ENCODE measurements at places on chromosomes 6 and 20.

- DNase-seq, result no peak
Observed at GRCh38 chr6:78842953-78843352, 24.4 kb upstream of the IRAK1BP1 start.

GRCh38 chr20:23255106-23255505, 95.5 kb upstream of the NXT1 start:
- no peak for DNase-seq

DNA sequence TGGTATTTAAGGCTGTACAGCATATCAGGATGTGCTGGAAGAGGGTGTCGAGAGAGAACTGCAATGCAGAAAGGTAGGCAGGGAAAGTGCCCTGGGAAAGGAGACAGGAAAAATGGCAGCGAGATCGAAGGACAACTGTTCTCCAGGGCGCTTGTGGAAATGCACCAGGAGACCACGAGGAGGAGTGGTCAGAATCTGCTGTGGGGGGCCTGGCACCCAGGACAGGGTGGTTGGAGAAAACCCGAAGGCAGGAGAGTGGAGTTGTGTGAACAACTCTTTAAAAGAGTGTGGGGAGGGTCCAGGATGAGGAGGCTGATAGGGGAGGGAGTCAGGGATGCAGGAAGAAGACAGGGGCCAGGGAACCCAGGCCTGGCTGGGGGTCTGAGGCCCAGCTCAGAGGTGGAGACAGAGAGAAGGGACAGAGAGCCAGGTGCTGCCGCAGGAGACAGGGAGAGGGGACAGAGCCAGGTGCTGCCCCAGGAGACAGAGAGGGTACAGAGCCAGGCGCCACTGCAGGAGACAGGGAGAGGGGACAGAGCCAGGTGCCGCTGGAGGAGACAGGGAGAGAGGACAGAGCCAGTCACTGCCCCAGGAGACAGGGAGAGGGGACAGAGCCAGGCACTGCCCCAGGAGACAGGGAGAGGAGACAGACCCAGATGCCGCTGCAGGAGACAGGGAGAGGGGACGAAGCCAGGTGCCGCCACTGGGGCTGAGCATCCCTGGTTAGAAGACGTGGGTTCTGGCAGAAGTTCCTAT, 9.3 kb downstream of the SLC22A1 start:
- no peak for DNase-seq

- DNase-seq, result no peak
Observed at GRCh38 chr6:52500238-52501129, 76.4 kb downstream of the TRAM2 start.

DNA sequence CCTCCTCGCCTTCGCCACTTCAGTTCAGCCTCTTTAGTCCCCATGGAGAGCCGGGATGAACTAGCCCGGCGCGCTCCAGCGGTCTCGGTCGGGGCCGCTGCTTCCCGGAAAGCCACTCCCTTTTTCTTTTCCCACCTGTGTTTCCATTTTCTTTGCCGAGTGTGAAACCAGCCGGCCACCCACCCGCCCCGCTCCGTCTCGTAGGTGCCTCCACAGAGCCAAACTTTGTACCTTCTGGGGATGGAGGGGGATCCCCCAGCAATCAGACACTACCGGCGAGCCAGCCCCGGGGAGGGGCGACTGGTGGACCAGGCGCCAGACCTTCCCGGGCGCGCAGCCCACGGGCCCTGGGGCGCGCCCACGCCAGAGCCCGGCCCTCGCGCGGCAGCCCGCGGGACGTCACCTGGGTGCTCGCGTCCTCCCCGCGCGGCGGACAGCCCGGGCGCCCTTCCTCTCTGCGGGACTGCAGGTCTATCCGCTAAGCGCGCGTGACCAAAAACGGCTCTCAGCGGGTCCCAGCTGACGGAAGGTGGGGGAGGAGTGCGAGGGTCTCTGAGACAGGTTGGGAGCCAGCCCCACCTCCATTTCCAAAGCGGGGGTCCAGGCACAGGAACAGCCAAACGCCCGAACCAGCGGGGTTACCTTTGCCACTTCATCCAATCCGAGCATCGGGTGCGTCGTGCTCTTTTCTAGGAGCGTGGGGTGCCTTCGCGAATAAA, at the start of gene MCHR2:
MCHR2 (minus strand) TSS at position 691 of the 719 bp plus-strand sequence. CDS start 38,076 bp downstream, outside the sequence.
- no peak for DNase-seq

DNA sequence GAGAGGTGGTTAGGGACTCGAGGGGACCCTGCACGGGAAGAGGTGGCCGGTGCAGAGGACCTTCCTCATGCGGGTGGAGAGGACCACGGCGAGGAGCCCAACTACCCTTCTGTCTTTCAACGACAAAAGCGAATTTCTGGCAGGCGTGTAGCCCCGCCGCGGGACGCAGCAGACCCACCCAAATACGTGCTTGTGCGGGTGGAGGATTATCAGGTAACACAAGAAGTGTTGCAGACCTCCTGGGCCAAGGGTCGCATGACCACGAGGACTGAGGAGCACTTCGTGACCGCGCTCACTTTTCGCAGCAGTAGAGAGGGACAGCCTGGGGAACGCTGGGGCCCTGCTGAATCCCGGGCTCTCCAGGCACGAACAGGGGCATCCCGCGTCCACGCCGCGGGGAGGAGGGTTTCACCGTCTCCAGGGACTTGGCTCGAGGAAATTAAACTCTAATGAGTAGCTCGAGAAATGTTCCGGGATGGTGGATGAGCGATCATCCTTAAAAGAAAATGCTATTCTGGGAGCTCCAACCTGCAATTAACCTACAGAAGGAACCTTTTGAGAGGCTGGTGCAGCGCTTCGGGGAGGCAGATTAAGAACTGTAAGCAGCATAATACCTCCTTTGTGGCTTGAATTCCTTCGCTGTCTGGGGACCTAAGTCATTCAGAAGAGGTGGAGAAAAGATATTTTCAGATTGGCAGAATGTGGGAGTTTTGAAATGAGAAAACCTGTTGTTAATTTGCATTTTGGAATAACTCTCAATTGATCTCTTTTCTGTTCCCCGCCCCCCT, 804 bp downstream of the C6orf141 start:
- no peak for DNase-seq

DNA sequence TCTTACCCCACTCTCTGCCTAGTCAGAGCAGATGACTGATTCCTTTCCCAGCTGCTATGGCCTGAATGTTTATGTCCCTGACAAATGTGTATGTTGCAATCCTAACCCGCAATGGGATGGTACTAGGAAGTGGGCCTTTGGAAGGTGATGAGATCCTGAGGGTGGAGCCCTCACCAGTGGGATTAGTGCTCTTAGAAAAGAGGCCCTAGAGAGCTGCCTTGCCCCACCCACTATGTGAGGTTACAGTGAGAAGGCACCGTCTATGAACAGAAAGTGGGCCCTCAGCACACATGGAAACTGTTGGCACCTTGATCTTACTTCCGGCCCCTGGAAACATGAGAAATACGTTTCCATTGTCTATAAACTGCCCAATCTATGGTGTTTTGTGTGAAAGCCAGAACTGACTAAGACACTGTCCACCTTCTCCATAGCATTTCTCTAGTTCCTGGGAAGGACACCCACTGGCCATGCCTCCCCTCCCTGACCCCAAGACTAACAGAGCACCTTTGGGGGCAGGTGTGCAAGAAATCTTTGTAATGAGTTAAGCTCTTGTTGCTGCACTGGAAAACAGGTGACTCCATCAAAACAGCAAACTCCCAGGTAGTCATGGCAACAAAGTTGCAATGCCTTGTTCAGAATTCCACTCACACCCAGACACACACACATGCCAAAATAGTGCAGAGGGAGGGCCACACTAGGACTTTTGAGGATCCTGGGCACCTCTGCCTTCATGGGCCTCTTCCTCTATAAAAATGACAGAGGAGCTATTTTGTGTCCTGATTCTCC, 16.2 kb downstream of the GABRR2 start:
- DNase-seq, result peak; percentile 1

DNA sequence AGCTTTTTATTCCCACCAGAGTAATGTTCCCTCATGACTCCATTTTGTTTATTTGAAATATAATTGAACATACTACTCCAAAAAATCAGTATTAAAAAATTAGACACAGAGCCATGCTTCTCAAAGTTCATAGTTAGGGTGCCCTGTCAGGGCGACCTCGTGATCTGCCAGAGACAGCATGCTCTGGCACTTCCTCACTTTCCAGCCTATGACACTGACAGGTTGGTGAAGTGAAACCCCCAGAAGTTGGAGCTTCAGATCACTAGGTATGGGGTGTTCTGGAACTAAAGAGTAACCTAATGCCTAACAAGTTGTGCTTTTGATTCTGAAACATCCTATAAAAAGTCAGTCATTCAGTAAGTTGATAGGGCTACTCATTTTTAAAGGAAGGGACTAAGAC, 93.0 kb downstream of the TBC1D7 start:
- DNase-seq, result no peak

DNA sequence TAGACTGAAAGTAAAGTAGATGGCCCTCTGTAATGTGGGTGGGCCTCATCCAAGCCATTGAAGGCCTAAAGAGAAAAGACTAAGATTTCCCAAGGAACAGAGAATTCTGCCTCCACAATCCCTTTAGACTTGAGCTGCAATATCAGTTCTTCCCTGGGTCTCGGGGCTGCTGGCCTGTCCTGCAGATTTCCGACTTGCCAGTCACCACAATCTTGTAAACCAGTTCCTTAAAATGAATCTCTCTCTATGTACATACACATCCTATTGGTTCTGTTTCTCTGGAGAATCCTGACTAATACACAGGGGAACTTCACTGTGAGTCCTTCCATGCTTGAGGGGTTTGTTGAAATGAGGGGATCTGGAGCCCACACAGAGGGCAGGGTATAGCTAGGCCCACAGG, 12.9 kb downstream of the CCDC170 start:
- no peak for DNase-seq

GRCh38 chr20:42338294-42339201, 720.4 kb upstream of the CHD6 start:
- no peak for DNase-seq

DNA sequence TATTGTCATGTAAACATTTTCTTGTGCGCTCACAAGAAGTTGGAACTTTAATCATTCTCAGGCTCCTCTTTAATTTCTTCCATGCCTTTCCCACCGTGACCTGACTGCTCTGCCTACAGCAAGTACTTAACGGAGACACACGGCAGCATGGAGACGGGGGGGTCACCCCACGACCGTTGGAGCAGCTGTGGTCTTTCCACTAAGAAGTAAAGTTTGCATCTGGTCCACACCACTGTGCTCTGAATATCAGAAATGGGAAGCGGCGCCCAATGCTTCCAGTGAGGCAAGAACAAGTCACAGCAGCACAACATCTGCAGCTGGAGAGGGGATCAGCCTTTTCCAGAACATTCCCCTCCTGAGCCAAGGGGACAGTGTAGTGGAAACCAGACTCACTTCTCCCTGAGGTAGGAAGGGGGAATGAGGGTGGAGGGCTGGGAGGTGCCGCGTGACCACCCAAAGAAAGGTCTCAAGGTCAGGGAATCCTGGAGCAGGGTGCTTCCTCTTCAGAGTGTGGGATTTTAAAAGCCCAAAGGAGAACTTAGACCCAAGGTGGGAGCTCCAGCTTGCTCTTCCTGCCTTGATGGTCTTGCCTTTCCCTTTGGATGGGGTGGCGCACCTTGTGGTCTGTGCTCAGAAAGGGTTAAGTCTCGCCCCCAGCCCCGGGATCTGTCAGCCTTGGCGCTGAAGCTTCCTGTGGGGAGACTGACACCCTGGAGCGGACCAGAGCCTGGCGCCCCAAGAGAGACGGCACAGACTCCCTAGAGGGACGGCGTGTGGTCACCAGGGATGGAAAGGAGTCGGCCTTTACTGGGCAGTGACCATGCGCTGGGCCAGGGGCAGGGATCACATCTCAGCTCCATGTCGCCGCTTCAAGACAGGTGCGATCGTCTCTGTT, 25.6 kb upstream of the SMOC2 start:
- DNase-seq, result no peak

GRCh38 chr6:24844903-24845302, 46.2 kb upstream of the ARMH2 start:
- no peak for DNase-seq

GRCh38 chr6:127436578-127437110, 22.5 kb downstream of the KIAA0408 start:
- no peak for DNase-seq

- DNase-seq, result no peak
Observed at GRCh38 chr6:38110481-38110971, 291.0 kb downstream of the ZFAND3 start.

DNA sequence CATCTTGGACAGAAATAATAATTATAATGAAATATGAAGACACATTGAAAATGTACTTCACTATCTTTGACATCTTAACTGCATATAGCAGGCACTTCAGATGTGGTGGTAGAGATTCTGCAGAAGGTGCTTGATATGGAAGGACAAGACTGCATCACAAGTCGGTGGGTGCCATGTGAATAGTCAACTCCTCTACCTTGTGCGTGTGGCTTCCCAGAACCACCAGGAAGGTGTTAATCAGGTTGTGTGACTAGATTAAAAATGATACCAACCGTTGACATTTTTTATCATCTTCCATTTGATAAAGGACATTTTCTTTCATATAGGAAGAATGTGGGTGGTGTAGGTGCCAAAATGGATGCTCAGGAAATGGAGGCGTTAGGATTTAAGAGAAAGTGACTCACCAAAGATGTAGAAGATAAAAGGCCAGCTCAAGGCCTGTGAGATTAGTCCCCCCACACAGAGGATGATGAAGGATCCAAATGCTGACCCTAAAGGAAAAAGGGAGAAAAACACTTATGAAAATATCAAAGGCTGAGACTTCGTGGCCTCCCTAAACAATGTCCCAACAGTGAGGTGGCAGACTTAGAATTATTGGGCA, 12.3 kb downstream of the SLC17A2 start:
- DNase-seq, result no peak

DNA sequence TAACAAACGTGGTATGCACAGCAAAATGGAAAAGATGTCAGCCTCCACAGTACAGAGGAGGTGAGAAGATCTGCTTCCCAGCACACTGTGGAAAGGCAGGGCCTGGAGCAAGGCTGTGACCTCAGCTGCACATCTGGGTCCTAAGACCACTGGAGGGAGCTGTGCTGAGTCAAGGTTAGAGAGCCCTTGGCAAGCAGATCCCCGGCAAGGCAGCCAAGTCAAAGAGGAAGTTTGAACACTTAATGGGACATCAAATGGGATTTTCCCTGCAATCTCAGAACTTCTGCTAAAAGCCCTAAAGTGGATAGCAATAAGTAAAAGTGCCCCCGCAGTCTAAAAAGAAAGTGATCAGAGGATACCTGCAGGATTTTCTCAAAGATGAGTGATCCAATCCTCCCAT, 39.5 kb downstream of the UNC5CL start:
- peak; percentile 36 for DNase-seq

DNA sequence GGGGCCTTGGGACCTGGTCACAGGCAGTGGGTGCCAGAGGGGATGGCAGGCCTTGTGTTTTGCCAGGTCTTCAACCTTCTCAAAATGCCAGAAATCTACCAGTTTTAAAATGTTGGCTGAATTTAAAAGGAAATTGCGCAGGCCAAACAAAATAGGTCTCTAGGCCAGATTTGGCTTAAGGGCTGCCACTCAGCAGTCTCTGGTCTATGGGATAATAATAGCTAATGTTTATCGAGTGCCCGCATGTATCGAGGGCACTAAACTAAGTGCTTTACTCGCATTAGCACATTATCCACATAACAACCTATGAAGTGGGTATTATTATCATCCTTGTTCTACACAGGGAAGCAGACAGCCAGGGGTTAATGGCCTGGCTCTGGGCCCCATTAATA, 11.0 kb downstream of the E2F3 start:
- DNase-seq, result no peak

- no peak for DNase-seq
Observed at GRCh38 chr20:63167026-63167917, 48.7 kb downstream of the YTHDF1 start.

All from GM04504 (cell line).